Left kidney (tissue), 8 donors: ENCODE measurements at places on chromosomes 4 and X. TPM values are rescaled to one million over a fixed set of nuclear protein-coding genes. Genes with fewer than 3 reads are reported as not detected.

DNA sequence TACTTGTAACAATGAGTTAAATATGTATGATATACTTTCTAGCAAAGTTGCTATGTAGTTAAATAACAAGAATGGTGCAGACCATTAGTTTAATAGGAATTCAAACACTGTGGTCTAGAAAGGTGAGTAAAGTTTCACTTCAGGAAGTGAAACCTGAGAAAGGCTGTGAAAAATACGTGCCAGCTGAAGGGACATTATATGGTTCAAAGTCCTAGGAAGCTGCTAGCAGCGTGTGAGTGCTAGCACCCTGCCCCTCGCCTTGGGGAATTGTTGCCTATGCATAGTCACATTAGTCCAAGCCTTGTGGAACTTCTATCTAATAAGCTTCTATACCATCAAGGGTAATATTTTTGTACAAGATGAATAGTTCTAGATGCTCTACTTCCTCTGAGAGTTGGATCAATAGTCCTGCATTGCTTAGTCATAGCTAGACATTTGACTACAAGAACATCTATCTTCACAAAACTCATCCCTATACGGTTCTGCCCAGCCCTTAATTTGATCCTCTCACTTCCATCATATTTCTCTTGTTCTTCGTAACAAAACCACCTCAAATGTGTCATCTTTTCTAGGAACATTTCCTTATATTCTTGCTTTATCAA lies 45.8 kb upstream of the ARSJ start:
- no peak for DNase-seq

GRCh38 chr4:111717921-111718320 lies 427.3 kb upstream of the FAM241A start:
- DNase-seq, result no peak

DNA sequence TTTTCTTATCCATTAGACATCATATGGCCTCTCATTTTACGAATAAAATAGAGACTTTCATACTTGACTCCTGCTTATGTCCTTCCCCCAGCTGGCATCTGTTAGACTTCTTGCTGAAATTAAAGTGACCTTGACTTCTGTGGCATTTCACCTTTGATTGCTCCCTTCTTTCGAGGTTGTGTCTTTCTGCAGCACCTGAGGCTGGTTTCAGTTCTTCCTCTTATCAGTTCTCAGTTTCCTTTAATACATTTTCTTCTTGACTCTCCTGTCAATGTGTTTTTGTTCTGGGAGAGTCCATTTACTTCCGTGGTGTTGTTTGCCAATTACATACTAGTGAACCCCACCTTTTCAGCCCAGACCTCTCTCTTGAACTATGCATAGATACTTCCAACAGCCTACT lies 81.6 kb downstream of the RBPJ start:
- DNase-seq, result no peak

DNA sequence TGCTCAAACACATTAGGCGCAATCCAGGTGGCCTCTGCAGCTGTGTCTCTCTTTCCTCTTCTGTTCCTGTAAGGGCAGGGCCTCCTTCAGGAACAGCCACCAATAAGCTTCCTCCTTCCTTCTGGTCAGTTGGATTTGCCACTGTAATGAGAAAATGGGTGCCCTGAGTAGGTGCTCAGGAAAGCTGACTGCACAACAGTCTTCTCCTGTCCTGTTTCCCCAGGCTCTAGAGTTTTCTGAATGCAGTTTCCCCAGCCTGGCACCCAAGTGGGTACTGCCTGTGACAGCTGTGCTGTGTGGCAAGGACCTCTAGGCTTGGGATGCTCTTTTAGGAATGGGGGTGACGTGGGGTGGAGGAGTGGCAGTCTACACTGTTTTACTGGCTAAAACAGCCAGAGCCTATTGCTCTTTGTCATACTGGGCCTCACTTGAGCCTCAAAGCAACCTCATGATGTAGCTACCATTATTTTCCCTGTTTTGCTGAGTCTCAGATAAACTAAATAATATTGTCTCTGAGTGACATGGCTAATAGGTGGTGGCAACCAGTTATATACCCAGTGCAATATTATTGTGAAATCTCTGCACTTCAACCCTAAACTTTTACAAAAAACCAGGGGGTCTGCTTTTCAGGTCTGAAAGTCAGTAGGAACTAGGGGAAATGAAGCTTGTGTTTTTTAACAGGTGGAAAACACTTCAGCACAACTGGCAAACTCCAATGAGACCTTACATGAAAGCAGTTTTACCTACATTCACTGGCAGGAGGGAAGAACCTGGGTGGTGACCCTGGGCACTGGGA lies 1.2 kb downstream of the CXCL2 start:
- DNase-seq, result no peak

DNA sequence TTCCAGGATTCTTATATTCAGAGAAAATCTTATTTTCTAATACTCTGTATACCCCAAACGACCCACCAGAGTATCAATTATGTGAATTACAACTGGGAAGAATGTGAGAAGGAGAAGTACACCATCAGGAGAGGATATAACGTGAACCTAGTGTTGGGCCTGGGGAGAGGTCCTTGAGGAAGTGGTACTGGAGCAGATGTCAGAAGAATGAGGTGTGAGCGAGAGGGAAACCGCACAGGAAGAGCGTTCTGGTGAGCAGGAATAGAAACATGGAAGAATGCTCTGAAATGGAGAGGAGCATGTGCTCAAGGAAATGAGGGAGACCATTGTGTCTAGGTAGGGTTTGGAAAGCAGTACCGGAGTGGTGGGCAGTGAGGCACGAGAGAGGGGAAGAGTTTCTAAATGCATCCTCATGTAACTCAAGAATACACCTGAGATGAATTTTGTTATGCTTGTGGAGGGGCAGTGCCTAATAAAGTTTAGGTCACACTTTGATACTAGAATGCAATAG lies 151.6 kb downstream of the GRID2 start:
- DNase-seq, result no peak

- no peak for DNase-seq
These were observed 469.5 kb upstream of the FAT1 start for GRCh38 chr4:187193141-187193540.

GRCh38 chr4:37885496-37885895 lies 5.4 kb upstream of the TBC1D1 start:
- DNase-seq, result no peak

The CXCL11 gene
- polyA plus RNA-seq, result not detected

The USP17L28 gene
- not detected for polyA plus RNA-seq
